ENCODE measurements at places on chromosomes 7 and 10.

DNA sequence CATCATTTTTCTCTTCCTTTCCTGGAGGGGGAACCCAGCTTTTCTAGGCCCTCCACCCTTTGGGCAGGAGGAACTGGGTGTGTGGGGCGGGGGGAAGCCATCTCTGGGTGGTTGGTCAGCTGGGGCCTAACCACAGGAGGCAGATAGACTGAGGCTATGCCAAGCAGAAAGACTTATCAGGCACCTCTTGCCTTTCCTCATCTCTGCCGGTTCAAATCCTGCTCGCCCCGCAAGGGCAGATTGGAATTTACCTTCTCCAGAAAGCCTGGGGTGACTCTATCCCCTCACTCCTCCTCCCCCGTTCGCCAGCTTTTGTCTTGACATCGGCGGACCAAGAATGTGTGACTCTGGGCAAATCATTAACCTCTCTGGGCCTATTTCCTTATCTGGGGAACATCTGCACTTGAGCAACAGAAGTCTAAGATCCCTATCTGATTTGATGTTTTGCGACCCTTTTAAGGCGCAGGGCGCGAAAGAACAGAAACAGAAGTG, 584 bp upstream of the GARS1 start:
- DNase-seq: no peak

DNA sequence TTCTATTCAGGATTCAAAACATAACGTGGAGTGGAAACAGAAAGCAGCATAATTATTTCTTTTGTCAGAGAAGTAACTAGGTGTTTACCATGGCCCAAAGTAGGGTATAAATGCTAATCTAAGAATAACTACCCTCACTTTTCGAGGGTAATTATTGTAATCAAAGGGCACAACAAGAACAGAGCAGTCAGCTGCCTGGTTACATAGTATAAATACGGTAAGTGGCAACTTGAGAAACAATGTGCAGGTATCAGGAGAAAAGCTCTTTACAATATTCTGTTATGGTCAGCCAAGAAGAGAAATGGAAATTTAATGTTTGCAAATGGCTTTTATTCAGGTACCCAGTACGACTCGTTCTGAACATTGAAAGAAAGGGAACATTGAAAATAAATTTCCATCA, 242.0 kb upstream of the NPY start:
- DNase-seq: no peak

- DNase-seq: no peak
Observed at GRCh38 chr10:70319824-70320223, 36.0 kb upstream of the NPFFR1 start.

DNA sequence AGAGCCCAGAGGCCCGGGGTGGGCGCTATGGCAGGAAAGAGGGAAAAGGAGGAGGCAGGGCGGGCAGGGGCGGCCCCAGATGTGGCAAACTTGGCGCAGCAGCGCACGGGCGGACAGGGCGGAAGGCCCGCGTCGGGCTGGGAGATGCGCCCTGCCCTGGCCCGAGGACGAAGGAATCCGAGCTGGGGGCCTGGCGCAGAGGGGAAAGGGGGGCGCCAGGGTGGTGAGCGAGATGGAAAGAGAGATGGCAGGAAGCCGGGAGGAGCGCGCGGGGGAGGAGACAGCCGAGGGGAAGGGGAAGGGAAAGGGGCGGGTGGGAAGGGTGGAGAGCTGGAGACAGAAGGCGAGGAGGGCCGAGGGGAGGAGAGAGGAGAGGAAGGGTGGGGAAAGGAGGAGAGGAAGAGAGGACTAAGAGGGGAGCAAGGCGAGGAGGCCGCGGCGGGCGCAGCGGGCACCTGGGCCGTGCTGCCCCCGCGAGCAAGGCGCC, at the start of gene MARVELD1:
TSS of gene MARVELD1 (plus strand) at position 392 of the 487 bp plus-strand sequence. CDS start 147 bp downstream, outside the sequence.
- no peak for DNase-seq

DNA sequence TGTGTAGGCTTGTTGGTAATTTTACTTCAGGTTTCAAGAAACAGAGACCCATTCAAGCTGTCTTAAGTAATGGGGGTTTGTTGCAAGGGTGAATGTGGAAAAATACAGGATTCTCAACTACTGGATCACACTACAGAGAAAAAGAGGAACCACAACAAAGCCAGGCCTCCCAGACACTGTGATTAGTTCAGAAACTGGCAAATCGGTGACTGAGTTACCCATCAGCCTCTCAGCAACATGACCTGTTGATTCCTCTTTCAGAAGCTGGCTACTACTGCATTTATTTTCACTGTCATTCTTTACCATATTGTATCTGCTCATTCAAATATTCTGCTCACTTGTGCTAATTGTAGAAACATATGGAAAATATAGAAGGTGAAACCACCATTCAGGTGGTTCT, 16.0 kb downstream of the CCDC71L start:
- no peak for DNase-seq

GRCh38 chr7:82039621-82040020, 269.8 kb upstream of the HGF start:
- no peak for DNase-seq

DNA sequence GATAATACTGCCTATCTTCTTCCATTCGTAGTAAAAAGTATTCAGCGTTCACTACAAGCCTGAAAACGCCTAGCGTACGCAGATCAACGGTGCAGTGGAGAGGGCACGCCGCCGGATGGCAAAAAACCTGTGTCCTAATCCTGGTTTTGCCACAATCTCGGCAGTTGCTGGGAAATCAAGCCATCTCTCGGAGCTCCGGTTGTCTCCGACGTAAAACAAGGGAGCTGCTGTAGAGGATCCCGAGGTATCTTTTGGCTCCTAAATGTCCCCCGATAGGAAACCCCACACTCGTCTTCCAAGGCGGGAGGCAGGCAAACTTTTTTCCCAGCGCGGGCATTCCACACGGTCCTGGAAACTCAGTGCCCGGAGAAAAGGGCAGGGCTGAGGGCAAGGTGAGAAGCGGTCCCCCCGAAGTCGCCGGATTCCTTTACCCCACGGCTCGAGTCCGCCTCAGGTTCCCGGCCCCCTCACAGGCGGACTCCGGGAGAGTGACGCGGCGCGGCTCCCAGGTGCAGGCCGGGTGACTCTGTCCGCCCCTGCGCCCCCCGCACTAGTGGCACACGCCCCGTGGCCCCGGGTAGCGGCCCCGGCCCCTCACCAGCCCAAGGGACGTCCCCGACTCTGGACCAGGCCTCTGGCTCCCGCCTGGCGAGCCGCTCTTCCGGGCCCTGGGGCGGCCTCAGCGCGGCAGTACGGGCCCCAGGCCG, 649 bp downstream of the IDE start:
- no peak for DNase-seq

GRCh38 chr7:18345641-18346234, 149.8 kb upstream of the HDAC9 start:
- DNase-seq: peak; percentile 54

GRCh38 chr7:136079478-136079892, 102.3 kb upstream of the MTPN start:
- no peak for DNase-seq

GRCh38 chr7:4247106-4247876, 434.8 kb upstream of the FOXK1 start:
- DNase-seq: no peak

DNA sequence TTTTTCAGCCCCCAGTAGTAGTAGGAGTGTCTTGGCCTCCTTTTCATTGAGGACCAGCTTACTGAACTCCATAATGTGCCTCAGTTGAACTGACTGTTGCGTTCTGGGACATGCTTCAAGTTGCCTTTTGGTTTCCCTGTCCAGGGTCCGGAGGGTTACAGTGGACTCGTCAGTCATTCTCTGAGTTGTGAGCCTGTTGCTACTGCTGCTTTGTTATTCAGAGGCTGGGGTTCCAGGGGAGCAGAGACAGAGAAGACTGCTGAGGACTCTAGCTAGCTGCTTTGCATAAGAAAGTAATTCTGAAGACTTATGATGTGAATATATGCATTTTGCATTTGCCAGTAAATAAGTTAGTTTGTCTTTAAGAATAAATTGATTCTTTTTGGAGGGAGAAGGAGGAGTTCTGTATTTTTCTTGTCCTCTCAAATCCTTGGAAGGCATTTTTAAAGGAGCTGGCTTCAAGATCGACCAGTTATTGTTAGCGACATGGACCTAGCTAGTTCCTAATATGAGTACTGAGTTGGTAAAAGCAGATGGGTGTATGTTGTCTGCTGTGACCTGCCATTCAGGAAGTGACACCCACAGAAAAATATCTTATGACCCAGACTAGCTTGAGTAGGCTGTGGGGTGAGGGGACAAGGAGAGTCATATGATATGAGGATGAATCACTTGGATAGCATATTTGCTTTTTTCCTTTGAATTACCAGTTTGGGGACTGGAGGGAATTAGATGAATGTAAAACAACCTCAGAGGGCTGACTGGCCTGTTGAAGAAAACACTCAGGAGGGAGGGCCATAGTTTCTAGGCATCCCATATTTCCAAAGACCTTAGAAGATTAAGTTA, 8.3 kb downstream of the PI4K2A start:
- DNase-seq: no peak

DNA sequence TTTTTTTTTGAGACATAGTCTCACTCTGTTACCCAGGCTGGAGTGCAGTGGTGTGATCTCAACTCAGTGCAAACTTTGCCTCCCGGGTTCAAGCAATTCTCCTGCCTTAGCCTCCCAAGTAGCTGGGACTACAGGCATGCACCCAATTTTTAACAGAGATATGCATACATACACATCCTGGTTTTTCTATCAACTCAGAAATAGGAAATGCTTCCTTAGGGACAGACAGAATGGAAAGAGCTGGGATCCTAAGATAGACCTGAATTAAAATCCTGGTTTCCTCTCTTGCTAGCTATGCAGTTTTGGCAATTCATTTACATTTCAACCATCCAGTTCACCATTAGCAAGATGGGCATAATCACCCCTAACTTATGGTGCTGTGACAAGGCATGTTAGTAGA, 347.5 kb downstream of the GPAM start:
- DNase-seq: no peak

DNA sequence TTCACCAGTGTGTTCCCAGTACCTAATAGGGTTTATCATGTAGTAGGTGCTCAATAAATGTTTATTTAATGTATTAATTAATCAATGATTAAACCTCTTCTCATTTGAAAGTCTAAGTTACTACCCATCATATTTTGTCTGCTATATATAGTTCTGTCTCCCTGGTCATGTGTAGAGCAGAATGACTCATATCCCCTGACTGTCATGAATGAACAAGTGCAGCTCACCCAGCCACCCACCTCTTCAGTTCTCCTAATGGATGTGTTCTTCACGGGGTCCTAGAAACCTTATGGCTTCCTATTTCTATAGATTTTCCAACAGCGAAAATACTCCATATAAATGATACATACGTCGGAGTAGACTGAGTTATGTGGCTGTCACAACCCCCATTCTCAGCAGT, 64.5 kb downstream of the HIF1AN start:
- DNase-seq: no peak

GRCh38 chr7:104039363-104039762, 49.9 kb upstream of the RELN start:
- no peak for DNase-seq

DNA sequence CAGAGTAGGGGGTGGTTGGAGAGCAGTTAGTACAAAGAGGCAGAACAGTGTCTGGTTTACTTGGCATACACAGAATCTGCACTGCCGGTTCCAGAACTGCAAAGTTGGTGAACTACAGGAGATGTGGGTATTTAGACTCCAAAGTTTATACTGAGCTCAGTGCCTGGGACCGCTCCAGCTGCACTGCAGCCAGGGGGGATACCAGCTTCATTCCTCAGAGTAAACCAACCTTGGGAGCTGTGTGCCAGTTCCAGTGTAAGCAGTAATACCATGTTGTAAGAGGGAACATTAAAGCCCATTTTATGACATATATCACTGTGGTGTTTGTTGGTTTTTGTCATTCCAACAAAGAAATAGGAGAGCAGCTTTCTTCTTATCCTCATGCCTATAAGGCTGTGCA, 23.4 kb downstream of the LOXL4 start:
- no peak for DNase-seq

DNA sequence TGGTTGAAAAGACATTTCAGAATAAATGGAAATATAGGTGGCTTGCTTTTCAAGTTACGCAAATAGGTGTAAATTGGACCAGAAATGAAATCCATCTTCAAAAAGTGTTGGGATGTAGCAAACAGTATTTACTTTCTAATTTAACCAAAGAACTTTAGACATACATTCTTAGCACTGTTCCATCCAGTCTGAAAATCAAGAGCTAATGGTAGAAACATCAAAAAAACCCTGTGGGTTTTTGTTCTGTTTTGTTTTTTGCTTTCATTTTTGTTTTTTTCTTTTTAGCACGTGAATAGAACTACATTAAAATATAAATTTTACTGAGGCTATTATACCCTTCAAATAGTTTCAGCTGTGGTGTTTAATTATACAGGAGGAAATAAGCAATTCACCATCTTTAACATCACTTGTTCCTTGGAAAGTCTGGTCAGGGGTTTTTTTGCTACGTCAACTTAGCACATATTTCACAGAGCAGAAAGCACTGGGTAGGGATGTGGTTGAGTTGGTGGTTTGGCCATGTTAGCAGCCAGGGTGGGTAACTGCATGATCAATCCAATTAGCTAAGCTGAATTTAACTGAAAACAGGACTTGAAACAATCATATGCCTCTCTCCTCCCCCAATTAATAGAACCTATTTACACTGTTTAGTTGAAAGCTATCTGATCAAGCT, 275.4 kb upstream of the PFKP start:
- DNase-seq: no peak

- no peak for DNase-seq
Observed at GRCh38 chr7:48004638-48005037, 24.3 kb downstream of the SUN3 start.

DNA sequence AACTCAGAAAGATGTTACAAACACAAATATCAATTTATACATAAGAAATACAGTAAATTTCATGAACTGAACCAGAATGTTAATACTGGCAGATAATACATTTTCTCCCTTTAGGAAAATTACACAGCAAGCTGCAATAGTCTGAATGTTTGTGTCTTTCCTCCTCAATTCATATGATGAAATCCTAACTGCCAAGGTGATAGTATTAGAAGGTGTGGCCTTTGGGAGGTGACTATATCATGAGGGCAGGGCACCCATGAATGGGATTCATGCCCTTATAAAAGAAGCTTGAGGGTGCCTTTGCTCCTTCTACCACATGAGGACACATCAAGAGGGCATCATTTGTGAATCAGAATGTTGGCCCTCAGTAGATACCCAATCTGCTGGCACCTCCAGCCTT, 64.3 kb upstream of the GPR22 start:
- DNase-seq: no peak

DNA sequence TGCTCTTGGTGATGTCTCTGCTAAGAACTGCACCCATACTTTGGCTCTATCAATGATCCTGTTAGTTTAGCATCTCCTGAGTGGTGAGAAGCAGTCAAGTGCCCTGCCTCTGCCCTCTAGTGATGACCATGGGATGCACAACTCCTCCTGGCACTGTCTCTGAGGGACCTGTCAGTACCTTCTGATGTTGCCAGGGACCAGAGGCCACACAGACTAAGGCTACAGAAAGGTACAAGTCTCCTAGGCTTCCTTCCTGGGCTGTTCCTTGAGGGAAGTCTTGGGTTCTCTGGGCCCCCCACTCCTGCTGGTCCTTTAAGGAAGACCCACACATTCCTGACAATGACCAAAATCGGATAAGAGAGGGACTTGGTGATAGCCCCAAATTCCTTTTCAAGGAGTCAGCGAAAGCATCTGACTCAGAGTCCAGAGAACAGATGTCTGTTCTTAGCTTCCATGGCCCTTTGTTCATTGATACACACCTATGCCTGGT, 15.3 kb downstream of the NKX2-3 start:
- no peak for DNase-seq

- DNase-seq: no peak
Observed at GRCh38 chr7:147878912-147879661, 711.5 kb upstream of the C7orf33 start.

- no peak for DNase-seq
Observed at GRCh38 chr10:99370993-99371392, 41.8 kb downstream of the CNNM1 start.
